ENCODE measurements at places on chromosomes 5 and 9. TPM values are rescaled to one million over a fixed set of nuclear protein-coding genes. Genes with fewer than 3 reads are reported as not detected.
A peak's percentile ranks its signal among the peaks of the same experiment; 100 is the strongest.

The ANKRD31 gene
- polyA plus RNA-seq = 0.23 TPM

The PCDHGA8 gene
- polyA plus RNA-seq = 0.41 TPM

The ANKRD18A gene
- polyA plus RNA-seq = 0.28 TPM

The IFNB1 gene
- not detected for polyA plus RNA-seq

The ADAMTS6 gene
- polyA plus RNA-seq = 2.4 TPM

The CLPTM1L gene
- 44.6 TPM for polyA plus RNA-seq

The IRX4 gene
- not detected for polyA plus RNA-seq

The ARL14EPL gene
- polyA plus RNA-seq = not detected

The EPB41L4A gene
- polyA plus RNA-seq = 8.5 TPM

The OR13C4 gene
- not detected for polyA plus RNA-seq

The OCLN gene
- 2.1 TPM for polyA plus RNA-seq

The PCDHA9 gene
- not detected for polyA plus RNA-seq

The FOXD4L5 gene
- polyA plus RNA-seq = 0.81 TPM

The PCDHA4 gene
- polyA plus RNA-seq = 0.26 TPM

DNA sequence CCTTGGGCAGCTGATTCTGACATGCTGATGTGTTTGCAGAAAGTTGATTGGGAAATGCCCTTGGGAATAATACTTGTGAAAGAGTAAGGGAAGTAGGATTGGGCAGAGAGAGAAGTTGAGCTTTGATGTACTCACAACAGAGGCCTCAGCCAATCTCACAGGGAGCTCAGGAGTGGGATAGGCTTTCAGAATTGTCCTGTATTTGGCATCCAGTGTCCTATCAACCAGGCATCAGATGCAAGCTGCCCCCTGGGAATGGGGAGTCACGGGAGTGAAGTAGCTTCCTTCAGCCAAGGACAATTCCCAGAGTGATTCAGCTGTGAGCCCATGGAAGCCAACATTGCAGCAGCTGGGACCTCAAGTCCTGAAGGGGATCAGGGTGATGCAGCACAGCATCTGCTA, 39.6 kb downstream of the DMAC1 start:
- no peak for DNase-seq

- DNase-seq = no peak
Measured at GRCh38 chr9:93577078-93577974, 942 bp downstream of the PHF2 start.

DNA sequence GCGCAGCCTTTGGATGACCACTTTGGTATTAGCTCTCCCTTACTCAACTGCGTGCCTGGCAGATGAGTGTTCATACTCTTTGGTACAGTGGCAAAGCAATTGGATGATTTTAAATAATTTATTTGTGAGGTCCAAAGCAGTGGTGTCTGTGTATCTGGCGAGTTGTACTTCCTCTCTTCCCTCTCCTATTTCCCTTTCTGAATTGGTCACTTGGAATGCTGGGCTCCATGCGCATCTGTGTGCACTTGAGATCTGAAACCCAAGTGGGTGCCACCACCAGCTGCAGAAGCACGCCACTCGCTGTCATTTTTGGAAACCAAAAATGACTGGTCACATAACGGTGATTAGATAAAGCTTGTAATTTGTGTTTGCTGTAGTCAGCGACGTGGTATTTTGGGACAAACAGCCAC, 386.0 kb upstream of the KLF4 start:
- no peak for DNase-seq

DNA sequence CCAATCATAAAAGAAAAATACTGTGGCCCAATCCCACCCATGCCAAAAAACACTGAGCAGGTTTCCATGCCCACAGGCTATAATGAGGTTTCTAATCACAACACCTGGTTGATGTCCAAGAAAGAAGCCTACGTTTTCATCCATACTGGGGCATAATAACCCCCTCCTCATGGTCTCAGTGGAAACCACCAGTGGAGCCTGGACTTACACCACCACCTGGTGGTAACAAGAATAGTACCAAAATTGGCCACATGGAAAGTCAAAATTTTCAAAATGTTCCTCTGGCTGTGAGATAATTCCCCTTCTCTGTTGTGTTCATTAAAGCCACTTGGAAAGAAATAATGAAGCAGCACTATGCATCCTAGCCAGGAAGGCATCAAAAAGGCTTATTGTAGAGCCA, 687.3 kb upstream of the ST8SIA4 start:
- no peak for DNase-seq

- DNase-seq = no peak
Measured at GRCh38 chr9:136160381-136160841, 41.7 kb upstream of the TMEM250 start.

DNA sequence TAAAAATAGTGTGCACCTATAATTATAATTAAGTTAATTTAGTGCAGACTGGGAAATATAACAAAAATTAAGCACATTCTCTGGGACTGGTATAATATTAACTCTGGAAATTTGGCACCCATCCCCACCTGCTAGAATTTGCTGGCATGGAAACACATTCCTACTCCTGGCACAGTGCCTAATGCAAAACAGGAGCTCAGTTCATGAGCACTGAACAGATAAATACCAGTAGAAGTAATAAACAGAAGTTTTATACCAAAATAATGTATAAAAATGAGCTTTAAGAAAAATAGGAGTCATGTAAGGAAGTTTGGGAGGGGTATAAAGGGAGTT, 23.7 kb upstream of the NPR3 start:
- peak; percentile 32 for DNase-seq

DNA sequence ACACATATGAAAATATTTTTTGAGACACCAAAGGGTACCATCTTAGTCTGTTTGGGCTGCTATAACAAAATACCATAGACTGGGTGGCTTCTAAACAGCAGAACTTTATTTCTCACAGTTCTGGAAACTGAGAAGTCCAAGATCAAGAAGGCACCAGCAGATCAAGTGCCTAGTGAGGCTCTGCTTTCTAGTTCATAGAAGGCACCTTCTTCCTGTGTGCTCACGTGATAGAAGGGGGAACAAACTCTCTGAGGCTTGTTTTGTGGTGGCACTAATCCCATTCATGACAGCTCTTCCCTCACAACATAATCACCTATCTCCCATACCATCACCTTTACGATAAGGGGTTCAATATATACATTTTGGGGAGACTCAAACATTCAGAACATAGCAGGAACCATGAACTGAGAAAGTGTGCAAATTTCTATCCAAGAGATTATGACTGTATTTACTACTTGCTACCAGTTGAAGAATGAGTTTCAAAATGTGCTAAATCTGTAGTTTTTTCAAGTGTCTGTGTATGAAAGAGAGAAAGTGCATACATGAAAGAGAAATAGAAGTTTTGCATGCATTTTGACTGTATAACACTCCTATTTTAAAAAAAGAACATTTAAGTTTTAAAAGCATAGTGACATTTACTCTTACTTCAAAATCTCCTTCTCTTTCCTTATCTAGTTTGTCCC, 207.3 kb downstream of the PARP8 start:
- no peak for DNase-seq

GRCh38 chr5:82655078-82655477, 376.9 kb upstream of the RPS23 start:
- DNase-seq = no peak

DNA sequence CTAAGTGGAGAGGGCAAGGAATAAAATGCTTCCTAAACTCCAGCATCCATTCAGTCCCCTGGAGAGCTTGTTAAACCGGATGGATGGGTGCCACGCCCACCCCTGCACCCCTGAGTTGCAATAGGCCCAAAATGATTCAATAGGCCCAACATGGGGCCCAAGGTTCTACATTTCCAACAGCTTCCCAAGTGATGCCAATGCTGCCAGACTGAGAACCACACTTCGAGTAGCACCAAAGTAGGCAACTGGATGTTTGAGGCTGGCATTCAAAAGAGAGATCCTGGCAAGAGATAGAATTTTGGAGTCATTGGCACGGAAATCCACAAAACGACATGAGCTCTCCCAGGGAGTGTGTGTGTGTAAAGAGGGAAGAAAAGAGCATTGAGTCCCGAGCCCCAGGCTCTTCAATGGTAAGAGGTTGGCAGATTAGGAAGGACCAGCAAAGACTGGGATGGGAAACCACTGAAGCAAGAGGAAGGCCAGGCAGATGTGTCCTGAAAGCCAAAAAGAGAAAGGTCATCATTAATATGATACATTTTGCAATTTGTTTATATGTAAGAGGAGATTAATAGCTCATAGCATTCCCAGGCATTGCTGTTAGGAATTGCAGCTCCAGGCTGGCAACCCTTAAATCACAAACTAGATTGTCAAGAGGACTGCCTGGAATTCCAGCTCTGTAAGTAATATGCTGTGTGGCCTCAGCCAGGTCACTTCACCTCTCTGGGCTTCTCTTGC, 130.6 kb downstream of the KCNIP1 start:
- DNase-seq = no peak

DNA sequence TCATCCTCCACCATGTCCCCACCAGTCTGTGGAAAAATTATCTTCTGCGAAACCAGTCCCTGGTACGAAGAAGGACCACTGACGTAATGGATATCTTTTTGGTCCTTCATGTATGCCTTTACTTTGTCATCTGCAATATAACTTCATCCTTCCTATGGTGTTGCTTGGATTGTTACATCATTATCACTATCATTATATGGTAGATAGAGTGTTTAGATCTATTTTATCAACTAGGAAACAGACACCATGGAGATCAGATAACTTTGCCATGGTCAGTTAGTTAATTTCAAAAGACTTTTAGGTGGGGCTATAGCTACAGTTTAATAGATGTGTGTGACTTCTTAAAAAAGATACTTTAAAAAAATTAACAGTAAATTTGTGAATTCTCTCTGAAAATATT, 23.8 kb upstream of the CAMLG start:
- no peak for DNase-seq

GRCh38 chr5:111072949-111073682, 1.6 kb downstream of the TSLP start:
- DNase-seq = no peak

DNA sequence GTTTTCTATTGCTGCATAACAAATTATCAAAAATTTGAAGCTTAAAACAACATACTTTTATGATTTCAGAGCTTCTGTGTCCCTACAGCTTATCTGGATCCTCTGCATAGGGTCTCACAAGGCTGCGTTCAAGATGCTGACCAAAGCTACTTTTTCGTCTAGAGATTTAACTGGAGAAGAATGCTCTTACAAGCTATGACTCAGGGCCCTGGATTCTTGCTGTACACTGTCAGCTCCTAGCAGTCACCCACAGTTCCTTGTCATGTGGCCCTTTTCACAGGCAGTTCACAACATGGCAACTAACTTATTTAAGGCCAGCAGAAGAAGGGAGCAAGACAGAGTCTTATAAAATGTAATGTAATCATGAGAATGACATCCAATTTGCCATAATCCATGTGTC, 70.8 kb upstream of the FAM174A start:
- no peak for DNase-seq

DNA sequence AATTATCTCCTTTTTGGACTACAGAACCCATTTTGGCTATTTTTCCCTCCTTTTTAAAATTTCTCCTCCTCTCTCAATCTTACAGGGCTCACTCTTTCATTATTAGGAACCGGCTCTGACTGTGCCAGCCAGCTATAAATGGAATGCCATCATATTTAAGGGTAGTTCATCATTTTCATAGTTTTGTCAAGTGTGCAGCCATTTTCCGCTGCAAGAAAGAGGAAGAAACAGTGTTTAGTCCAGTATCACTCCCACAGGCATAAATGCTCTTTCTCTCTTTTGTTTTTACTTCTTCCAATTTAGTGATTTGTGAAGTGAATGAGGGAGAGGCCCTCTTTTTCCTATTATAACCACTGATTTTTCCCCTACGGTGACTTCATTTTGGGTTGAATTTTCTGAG, 290.0 kb downstream of the NR3C1 start:
- no peak for DNase-seq

- DNase-seq = no peak
Measured at GRCh38 chr5:87282269-87282668, 14.6 kb downstream of the RASA1 start.

- no peak for DNase-seq
Measured at GRCh38 chr5:424301-425110, 18.5 kb upstream of the EXOC3 start.

DNA sequence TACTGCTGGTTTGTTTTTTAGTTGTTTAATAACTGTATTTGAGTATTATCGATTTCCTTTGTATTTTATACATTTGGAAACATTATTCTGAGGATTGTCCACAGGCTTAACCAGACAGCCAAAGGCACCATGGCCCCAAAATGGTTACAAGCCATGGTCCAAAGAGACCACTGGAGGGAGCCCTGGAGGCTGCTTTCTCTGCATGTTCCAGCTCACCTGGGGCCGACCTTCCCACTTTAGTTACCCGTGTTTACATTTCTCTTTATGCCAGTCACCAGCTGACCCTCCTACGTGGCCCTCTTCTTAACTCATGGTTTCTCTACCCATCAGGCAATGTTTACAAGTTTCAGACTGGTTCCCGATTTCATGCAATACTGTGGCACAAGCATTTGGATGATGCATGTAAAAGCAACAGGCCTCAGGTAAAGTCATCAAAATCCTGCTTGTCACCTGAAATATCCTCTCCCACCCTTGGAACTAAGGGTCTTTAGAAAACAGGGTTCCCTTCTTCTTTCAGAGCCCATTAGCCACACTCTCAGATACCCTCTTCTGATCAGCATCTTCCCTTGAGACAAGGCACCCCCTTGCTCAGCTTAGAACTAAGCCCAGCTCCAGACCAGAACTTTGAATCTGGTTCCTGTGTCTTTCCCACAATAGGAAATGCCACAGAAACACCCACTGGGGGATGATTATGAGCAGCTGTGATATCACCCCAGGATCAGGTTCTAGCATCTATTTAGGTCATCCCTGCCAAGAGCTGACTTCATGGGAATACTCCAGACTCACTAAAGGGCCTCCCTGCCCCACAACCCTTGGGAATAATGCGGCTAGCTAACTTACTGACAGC, 49.9 kb upstream of the GARNL3 start:
- DNase-seq = no peak

All from muscle of arm (tissue), 14 donors.